ENCODE measurements at places on chromosomes 2 and 18.

GRCh38 chr18:11754979-11755378 is 65.9 kb downstream of the GNAL start:
- H3K27ac ChIP-seq: no peak overlapping the region
- no peak overlapping the region for H3K4me3 ChIP-seq
- peaks cover 23% of the 10 kb centered on the region for H3K4me1 ChIP-seq
- no peaks in the 10 kb centered on the region for H3K27me3 ChIP-seq
- H3K36me3 ChIP-seq: no peaks in the 10 kb centered on the region
- no peak for DNase-seq

DNA sequence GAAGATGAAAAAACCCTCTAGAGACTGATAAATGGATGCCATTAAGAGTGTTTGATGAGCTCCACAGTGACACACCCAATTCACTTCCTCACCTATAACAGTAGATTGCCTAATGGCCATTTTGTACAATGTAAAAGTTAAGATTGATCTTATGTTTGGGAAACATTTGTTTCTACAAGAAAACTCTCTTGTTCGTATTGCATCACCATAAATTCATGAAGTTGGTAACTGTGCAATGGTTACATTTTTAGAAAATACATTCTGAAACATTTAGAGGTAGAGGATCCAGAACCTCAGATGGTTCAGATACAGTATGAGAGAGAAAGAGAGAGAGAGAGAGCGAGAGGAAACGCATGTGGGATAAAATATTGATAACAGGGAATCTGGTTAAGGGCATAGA is 31.8 kb downstream of the DAPL1 start:
- H3K4me1 ChIP-seq: no peaks in the 10 kb centered on the region
- H3K4me3 ChIP-seq: no peak overlapping the region
- H3K27me3 ChIP-seq: no peaks in the 10 kb centered on the region
- H3K27ac ChIP-seq: no peak overlapping the region
- no peak for DNase-seq
- no peaks in the 10 kb centered on the region for H3K36me3 ChIP-seq

DNA sequence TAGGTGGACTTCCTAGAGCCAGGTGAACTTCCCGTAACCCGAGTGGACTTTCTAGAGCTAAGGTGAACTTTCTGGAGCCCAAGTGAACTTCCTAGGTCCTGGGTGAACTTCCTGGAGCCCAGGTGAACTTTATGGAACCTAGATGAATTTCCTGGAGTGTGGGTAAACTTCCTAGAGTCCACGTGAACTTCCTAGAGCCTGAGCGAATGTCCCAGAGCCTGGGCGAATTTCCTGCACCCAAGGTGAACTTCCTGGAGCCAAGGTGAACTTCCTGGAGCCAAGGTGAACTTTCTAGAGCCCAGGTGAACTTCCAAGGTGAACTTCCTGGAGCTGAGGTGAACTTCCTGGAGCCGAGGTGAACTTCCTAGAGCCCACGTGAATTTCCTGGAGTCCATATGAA is 70.0 kb downstream of the RTP5 start:
- H3K27me3 ChIP-seq: no peaks in the 10 kb centered on the region
- DNase-seq: no peak
- H3K27ac ChIP-seq: no peak overlapping the region
- H3K4me3 ChIP-seq: no peak overlapping the region
- H3K36me3 ChIP-seq: no peaks in the 10 kb centered on the region
- H3K4me1 ChIP-seq: no peaks in the 10 kb centered on the region

DNA sequence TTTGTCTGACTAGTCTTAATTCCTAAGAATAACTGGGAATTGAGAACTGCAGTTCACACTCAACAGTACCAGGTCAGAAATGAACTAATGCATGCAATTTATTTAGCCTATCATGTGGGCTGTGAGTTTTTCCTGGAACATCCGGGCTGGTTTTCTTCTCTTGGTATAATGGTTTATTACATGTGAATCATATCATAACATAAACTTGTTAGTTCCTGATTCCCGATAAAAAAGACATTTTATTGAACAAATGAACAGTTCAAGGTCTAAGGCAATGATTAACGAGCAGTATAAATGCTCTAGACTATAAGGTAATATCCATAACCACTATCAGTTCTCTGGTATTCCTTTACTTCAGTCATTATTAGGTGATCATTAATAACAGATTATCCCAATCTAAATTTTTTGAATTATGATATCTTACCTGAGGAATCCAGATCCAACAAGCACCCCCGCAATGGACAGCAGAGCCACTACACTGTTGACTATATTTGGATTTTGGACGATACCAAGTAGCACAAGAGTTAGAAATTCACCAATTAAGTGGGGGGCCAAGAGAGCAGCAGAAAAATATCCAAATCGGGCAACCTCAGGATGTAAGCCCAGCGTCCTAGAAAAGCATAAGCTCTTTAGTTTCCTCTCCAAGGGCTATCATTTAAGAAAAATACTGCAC is 19.0 kb downstream of the ABCG5 start:
- H3K36me3 ChIP-seq: no peaks in the 10 kb centered on the region
- no peaks in the 10 kb centered on the region for H3K4me1 ChIP-seq
- no peaks in the 10 kb centered on the region for H3K27me3 ChIP-seq
- no peak overlapping the region for H3K27ac ChIP-seq
- H3K4me3 ChIP-seq: no peak overlapping the region

- peaks cover 16% of the 10 kb centered on the region for H3K4me1 ChIP-seq
- H3K4me3 ChIP-seq: no peak overlapping the region
- H3K36me3 ChIP-seq: no peaks in the 10 kb centered on the region
These were observed 23.9 kb downstream of the MAP4K3 start for GRCh38 chr2:39413063-39413737.
